ENCODE measurements at places on chromosomes 2 and 18.

GRCh38 chr2:70115646-70116442 is 28.6 kb downstream of the PCBP1 start:
- peak; percentile 69 for DNase-seq

- DNase-seq, result peak; percentile 19
Observed at GRCh38 chr18:23357996-23358594, 95.0 kb upstream of the RIOK3 start.

GRCh38 chr2:196217116-196217515 is 45.7 kb upstream of the STK17B start:
- no peak for DNase-seq

- DNase-seq, result no peak
Observed at GRCh38 chr2:129729646-129730045, 249.8 kb upstream of the RAB6C start.

DNA sequence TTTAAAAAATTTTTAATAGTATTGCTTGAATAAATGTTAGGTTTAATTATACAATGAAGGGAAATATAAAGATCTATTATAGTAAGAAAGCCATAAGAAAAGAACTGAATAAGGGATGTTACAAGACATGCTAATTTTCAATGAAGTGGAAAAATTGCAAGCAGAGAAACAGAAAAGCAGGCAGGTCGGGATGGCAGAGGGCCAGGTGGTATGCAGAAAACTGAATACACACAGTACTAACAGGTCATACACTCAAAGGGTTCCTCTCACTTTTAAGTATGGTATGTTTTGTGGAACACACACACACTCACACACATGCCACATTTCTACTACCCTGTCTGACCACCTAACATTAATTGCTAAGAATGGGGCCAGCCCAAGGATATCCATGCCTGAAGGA is 76.7 kb upstream of the DTNA start:
- DNase-seq, result no peak

- DNase-seq, result no peak
Observed at GRCh38 chr2:120445449-120446143, 99.7 kb downstream of the INHBB start.

DNA sequence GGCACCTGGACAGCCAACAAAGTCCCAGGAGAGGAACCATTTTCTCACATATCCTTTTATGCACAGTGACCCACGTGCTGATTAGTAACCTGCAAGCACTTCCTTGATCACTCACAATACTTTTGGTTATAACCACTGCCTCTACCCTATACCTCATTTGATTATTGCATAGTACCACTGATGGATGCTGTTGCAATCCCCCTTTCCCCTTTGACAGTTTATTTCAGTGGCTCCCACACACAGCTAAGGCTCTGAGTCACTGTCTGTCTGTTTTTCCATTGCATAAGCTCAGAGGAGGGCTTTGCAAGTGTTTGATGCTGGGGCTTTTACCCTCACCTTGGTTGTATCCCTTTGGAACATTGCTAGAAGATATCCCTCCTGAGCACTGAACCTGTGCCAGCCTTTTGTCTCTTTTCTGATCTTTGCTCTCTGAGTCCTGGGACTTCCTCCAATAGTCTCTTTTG is 101.7 kb upstream of the RBBP8 start:
- DNase-seq, result peak; percentile 86

GRCh38 chr2:107146181-107146580 is 260.2 kb upstream of the ST6GAL2 start:
- DNase-seq, result no peak

GRCh38 chr2:70714141-70714905 is 53.7 kb downstream of the ADD2 start:
- no peak for DNase-seq

DNA sequence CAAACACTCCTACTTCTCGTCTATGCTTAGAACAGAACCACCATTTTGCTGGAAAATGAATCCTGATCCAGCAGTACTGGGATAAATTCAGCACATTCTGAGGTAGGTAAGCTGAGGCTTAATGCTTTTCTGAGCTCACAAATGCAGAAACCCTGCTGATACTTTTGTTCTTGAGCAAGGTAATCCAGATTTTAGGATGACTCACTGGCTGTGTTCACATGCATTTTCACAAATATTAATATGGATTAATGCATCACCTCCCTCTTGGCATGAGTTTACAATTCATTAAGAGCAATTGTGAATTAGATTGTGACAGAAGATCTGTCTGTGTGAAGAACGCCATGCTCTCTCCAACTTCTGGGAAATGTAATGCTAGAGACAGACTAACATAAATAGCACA is 42.2 kb downstream of the RAD51AP2 start:
- no peak for DNase-seq

- DNase-seq, result peak; percentile 15
Observed at GRCh38 chr2:33108483-33109443, 162.0 kb downstream of the LTBP1 start.

- no peak for DNase-seq
Observed at GRCh38 chr18:69838620-69839411, 108.9 kb downstream of the CD226 start.

DNA sequence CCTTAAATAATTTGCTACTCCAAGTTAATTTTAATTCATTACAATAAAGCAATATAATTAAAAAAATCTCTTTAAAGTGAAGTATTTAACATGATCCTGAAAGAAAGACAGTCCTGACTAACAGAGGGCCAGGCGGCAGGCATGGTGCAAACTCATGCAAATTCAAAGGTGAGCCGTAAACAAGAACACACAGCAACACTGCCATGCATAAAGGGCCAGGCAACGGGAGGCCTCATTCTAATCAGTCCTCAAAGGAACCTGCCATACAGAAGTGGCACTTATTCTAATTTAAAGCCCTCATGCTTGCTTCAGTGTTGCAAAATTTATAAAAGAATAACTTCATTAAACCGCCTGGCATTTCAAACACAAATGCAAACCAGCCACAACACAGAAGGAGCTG is 277.0 kb downstream of the ZNF521 start:
- no peak for DNase-seq

DNA sequence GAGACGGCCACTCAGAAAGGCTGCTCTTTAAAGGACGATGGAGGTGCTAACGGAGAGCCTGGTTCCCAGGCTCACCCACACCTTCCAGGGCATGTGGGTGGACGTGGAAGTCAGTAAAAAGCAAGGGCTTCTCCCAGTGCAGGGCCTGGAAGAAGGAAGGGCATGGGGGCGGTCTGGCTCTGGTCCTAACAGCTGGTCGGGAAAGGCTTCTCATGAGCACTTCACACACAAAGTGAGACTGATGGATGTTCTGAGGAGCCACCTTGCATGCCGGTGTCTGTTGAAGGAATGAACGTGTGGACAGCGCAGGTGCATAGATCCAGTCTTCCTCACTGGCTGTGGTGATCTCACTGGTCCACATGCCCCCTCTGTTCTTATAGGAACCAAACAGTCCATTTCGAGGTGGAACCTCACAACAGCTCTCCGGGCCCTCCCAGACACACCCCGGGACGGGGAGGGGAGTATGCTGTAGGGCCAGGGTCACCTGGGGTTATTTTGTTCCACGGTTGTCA is 90.6 kb upstream of the UXS1 start:
- no peak for DNase-seq

GRCh38 chr2:86764661-86765309 is 25.9 kb downstream of the CD8A start:
- peak; percentile 37 for DNase-seq

GRCh38 chr2:215699700-215700538 is 264.1 kb upstream of the FN1 start:
- peak; percentile 57 for DNase-seq

Measured in inflammatory macrophage treated with lipopolysaccharide for 4 hours (primary cell).